ENCODE measurements at places on chromosomes 6 and 20. TPM values are rescaled to one million over a fixed set of nuclear protein-coding genes. Genes with fewer than 3 reads are reported as not detected.
A peak's percentile ranks its signal among the peaks of the same experiment; 100 is the strongest.

GRCh38 chr6:1703091-1703855 is 93.6 kb downstream of the FOXC1 start:
- H3K27me3 ChIP-seq: no peaks in the 10 kb centered on the region
- no peak for DNase-seq
- H3K27ac ChIP-seq: peak overlapping the region; percentile 15
- H3K36me3 ChIP-seq: no peaks in the 10 kb centered on the region

The DACT2 gene
- 5.7 TPM for total RNA-seq

DNA sequence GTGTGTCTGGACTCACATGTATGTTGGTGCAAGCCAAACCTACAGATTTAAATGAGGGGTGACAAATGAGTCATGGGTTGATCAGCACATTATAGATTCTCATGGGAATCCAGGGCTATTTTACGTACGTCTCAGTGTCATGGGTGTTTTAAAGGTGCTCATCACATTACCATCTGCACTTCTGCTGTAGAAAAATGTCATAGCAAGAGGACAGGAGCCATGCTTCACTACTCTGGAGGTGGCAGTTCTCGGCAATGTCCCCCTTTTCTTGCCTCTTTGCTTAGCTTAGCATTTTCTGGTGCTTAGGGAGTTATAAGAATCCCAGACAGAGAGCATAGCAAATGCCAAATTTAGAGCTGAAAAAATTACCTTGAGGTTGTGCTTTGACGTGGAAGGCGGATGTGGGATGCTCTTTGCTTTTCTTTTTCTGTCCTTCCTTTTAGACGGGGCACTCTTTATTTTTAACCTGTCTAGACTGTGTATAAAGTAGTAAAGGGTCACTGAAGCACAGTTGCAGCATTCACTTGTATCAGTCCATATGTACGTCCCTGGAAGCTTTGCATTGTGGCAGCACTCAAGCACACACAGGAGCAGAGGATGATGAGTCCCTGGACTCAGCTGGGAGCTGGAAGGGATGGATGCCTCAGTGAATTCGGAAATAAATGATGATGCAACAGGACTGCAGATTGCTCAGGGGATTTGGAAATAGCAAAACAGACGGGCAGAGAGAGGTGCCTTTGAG is 139.7 kb downstream of the SYNDIG1 start:
- no peak overlapping the region for H3K27ac ChIP-seq
- H3K27me3 ChIP-seq: no peaks in the 10 kb centered on the region
- H3K4me3 ChIP-seq: no peak overlapping the region

The SMOC2 gene
- total RNA-seq: 96.0 TPM

The SRMS gene
- not detected for total RNA-seq

GRCh38 chr6:45531999-45532595 is 154.4 kb upstream of the SUPT3H start:
- no peaks in the 10 kb centered on the region for H3K36me3 ChIP-seq
- no peak for DNase-seq
- peak overlapping the region; percentile 30 for H3K27ac ChIP-seq
- H3K4me3 ChIP-seq: no peak overlapping the region
- no peaks in the 10 kb centered on the region for H3K27me3 ChIP-seq
- no peaks in the 10 kb centered on the region for H3K4me1 ChIP-seq

DNA sequence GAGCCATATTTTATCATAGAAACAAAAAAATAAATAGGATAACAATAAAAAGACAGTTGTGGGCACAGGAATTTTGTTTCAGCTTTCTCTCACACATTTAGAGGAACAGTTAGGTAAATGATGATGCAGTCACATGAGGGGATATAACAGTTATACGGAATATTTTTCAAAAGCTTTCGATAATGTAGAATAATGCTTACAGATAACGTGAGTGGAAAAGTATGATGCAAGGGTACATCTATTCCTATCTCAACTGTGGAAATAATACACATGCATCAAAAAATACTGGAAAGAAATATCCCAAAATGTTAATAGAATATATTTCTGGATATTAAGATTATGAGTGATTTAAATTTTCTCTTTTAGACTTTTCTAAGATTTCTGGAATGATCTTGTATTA is 114.0 kb downstream of the AFG1L start:
- DNase-seq: no peak
- H3K27ac ChIP-seq: no peak overlapping the region
- no peaks in the 10 kb centered on the region for H3K36me3 ChIP-seq
- no peaks in the 10 kb centered on the region for H3K4me1 ChIP-seq
- no peak overlapping the region for H3K4me3 ChIP-seq

DNA sequence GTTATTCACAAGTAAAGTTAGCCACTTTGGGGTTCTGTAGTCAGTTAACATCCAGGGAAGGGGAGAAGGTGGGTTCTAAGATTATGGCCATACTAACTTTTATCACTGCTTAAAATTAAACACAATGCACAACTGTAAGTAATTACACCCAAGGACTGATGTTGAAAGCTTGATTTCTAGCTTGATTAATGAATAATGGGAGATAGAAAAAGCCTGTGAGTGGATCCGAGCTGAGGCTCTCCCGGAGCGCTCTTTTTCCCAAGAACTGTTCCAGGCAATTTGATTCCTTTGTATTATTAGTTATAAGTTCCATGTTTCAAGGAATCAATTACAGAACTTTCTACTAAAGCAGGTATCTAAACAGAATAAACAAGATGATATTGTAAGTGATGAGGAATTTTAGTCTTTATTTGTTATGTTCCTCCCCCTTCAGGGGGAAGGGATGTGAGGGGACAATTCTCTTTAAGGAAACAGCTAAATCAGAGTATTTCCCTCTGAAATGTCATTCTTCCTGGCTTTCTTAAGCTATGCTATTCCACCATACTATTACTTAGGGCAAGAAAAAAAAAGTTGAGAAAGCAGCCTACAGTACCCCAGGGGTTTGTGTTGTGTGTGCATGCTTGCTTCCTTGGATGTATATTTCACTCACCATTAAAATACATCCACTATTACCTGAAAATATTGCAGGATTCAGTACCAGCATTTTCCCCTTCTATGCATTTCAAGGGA is 3.8 kb downstream of the TSHZ2 start:
- peak overlapping the region; percentile 78 for H3K27ac ChIP-seq
- no peak for DNase-seq
- peak overlapping the region; percentile 51 for H3K4me3 ChIP-seq
- H3K27me3 ChIP-seq: no peaks in the 10 kb centered on the region

The MAPK13 gene
- 2.8 TPM for total RNA-seq

DNA sequence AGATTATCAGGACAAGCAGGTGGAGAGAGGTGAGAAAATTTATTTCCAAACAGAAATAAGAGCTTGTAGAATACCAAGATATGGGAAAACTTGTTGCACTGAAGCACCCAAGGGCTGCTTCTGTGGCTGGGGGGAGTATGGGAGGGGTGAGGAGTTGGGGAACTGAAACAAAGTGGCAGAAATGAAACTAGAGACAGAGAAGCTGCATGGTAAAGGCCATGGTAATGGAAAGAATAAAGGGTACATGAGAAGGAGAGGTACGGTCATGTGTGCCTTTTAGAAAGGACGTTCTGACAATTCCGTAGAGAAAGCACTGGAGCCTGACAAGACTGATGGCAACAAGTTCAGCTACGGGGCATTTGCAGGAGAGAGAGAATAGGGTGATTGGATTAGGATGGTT is 51.6 kb upstream of the RIN2 start:
- peaks cover 3% of the 10 kb centered on the region for H3K4me1 ChIP-seq
- no peak overlapping the region for H3K27ac ChIP-seq
- H3K27me3 ChIP-seq: no peaks in the 10 kb centered on the region
- peaks cover 3% of the 10 kb centered on the region for H3K36me3 ChIP-seq
- H3K4me3 ChIP-seq: no peak overlapping the region

- no peak overlapping the region for H3K4me3 ChIP-seq
- no peak overlapping the region for H3K27ac ChIP-seq
- H3K36me3 ChIP-seq: no peaks in the 10 kb centered on the region
- DNase-seq: no peak
- H3K27me3 ChIP-seq: no peaks in the 10 kb centered on the region
Observed at GRCh38 chr6:22764496-22764895, 195.1 kb downstream of the HDGFL1 start.

- no peak overlapping the region for H3K4me3 ChIP-seq
- H3K4me1 ChIP-seq: peaks cover 23% of the 10 kb centered on the region
- peaks cover 14% of the 10 kb centered on the region for H3K36me3 ChIP-seq
- H3K27me3 ChIP-seq: no peaks in the 10 kb centered on the region
- DNase-seq: no peak
- H3K27ac ChIP-seq: no peak overlapping the region
Observed at GRCh38 chr6:158639056-158639455, 5.5 kb downstream of the DYNLT1 start.

The LHFPL5 gene
- total RNA-seq: 0.44 TPM

GRCh38 chr6:138001750-138002349 is 105.4 kb downstream of the PERP start:
- peak; percentile 57 for DNase-seq
- no peak overlapping the region for H3K4me3 ChIP-seq
- no peaks in the 10 kb centered on the region for H3K4me1 ChIP-seq
- no peak overlapping the region for H3K27ac ChIP-seq
- no peaks in the 10 kb centered on the region for H3K36me3 ChIP-seq
- no peaks in the 10 kb centered on the region for H3K27me3 ChIP-seq

DNA sequence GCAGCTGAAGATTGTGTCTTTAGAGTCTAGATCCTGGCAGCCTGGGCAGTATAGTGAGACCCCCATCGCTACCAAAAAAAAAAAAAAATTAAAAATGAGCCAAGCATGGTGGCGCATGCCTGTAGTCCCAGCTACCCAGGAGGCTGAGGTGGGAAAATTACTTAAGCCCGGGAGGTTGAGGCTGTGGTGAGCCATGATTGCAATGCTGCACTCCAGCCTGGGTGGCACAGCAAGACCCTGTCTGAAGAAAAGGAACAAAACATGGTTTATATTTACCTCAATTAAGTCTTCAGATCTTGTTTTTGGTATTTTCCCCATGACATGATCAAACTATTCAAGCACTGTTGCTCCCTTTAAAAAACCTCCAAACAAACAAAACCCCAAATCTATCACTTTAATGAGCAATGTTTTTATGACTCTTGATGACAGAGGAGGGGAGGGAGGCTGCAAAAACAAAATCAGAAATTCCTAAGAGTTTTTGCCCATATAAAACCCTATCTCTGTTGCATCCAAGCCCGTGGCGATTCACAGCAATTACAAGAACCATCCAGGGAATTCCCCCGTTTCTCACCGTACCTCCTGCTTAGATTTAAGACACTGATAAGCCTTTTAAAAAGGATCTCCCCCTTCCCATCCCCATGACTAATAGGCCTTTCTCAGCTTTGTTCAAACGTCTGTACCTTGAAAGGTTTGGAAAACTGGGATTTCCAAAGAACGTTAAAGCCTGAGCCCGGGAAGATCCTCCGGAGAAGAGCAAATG is 259.9 kb downstream of the BMP7 start:
- no peak overlapping the region for H3K4me3 ChIP-seq
- no peak overlapping the region for H3K27ac ChIP-seq
- H3K27me3 ChIP-seq: peaks cover 13% of the 10 kb centered on the region

The PNPLA1 gene
- total RNA-seq: not detected

DNA sequence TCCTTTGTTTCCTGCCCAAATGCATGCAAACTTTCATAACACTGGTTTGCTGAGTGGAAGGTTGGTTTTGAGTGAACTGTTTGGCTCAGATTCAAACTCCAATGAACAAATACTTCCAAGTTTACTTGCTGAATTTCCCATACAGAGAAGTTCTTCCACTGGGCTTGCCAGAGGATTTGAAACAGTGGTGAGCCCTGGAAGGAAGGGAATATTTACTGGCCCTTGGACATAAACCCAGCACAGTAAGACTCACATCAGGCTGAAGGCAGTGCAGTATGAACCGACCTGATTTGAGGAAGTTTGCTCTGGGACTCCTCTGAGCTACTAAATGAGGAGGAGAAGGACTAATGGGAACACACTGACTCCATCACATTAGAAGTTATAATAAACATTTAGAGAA is 3.8 kb downstream of the TRAF3IP2 start:
- no peak for DNase-seq
- H3K36me3 ChIP-seq: no peaks in the 10 kb centered on the region
- peaks cover 43% of the 10 kb centered on the region for H3K4me1 ChIP-seq
- H3K27ac ChIP-seq: peak overlapping the region; percentile 97
- no peak overlapping the region for H3K4me3 ChIP-seq
- H3K27me3 ChIP-seq: no peaks in the 10 kb centered on the region

- no peaks in the 10 kb centered on the region for H3K27me3 ChIP-seq
- H3K36me3 ChIP-seq: no peaks in the 10 kb centered on the region
- H3K4me3 ChIP-seq: no peak overlapping the region
- DNase-seq: no peak
- H3K27ac ChIP-seq: no peak overlapping the region
- H3K4me1 ChIP-seq: no peaks in the 10 kb centered on the region
Observed at GRCh38 chr20:60117065-60117464, 158.8 kb downstream of the CDH26 start.

GRCh38 chr6:156780962-156781853 is 4.0 kb downstream of the ARID1B start:
- H3K4me1 ChIP-seq: peaks cover 3% of the 10 kb centered on the region
- H3K27ac ChIP-seq: peak overlapping the region; percentile 18
- peak; percentile 36 for DNase-seq
- H3K36me3 ChIP-seq: no peaks in the 10 kb centered on the region

The GID8 gene
- 34.5 TPM for total RNA-seq

The SCUBE3 gene
- total RNA-seq: 4.4 TPM

- H3K4me3 ChIP-seq: no peak overlapping the region
- peaks cover 52% of the 10 kb centered on the region for H3K4me1 ChIP-seq
- no peak for DNase-seq
- H3K27ac ChIP-seq: peak overlapping the region; percentile 2
- no peaks in the 10 kb centered on the region for H3K36me3 ChIP-seq
Observed at GRCh38 chr20:31835554-31835953, 9.8 kb downstream of the FOXS1 start.

- no peaks in the 10 kb centered on the region for H3K36me3 ChIP-seq
- no peak overlapping the region for H3K27ac ChIP-seq
- no peak for DNase-seq
Observed at GRCh38 chr6:17865798-17866725, 121.4 kb downstream of the KIF13A start.

DNA sequence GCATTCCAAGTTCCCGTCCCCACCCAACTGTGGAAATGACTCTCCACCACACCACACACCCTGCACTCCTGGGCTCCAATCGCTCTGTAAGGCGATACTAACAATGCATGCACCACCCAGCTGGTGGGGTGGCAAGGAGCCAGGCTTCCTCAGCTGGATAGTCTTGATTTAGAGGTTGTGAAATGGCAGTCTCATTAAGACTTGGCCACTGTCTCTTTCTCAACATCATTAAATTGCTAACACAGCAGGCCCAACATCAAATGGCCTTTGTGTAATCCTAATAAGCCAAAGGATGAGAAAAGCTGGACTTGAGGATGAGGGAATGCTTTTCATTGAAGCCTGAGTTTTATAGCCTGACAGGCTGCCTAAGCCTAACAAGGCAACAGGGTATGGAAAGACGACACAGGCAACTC is 223.7 kb downstream of the GMDS start:
- peaks cover 23% of the 10 kb centered on the region for H3K27me3 ChIP-seq
- H3K4me1 ChIP-seq: peaks cover 3% of the 10 kb centered on the region
- H3K36me3 ChIP-seq: no peaks in the 10 kb centered on the region
- H3K27ac ChIP-seq: peak overlapping the region; percentile 75

- H3K27ac ChIP-seq: no peak overlapping the region
- H3K27me3 ChIP-seq: no peaks in the 10 kb centered on the region
- no peaks in the 10 kb centered on the region for H3K36me3 ChIP-seq
- H3K4me1 ChIP-seq: no peaks in the 10 kb centered on the region
Observed at GRCh38 chr6:53831081-53831869, 36.5 kb downstream of the LRRC1 start.

The ADGB gene
- 6.6 TPM for total RNA-seq

- no peak for DNase-seq
- H3K4me1 ChIP-seq: no peaks in the 10 kb centered on the region
- no peaks in the 10 kb centered on the region for H3K27me3 ChIP-seq
- no peak overlapping the region for H3K27ac ChIP-seq
Observed at GRCh38 chr6:142329486-142330113, 27.8 kb downstream of the ADGRG6 start.

The CCM2L gene
- 3.8 TPM for total RNA-seq
